NCI-H146 (cell line): ENCODE measurements at places on chromosomes 16 and 17.

GRCh38 chr16:84059946-84060901 lies 17.6 kb upstream of the SLC38A8 start:
- DNase-seq, result no peak

GRCh38 chr16:54160939-54161897 lies 125.4 kb downstream of the IRX3 start:
- no peak for DNase-seq

GRCh38 chr16:79776243-79776847 lies 175.8 kb upstream of the MAF start:
- no peak for DNase-seq

DNA sequence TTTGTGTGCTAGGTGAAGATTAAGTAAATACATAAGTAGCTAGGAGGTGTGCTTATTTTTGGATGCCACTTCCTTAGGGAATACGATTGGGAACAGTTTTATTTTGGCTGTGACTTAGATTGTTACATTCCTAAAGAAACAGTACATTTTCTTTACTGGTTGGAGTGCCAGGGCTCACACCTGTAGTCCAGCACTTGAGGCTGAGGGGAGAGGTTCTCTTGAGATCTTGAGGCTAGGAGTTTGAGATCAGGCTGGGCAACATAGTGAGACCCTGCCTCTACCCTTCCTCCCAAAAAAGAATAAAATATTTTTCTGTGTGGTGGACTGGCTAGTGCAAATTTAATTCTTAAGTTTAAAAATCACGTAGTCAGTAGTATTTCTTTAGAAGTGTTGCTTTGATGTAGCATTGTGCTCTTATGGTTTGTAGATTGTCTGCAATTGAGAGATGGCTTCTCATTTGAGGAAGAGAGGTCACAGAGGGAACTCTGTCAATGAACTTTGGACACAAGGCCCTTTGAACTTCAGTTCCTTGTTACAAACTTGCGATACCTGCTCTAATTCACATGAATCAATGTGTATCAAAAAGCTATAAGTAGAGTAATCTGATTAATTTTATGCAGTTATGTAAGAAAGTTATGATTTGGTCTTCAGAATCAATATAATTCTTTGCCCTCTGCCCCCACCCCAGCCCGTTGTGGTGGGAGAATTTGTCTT lies 7.1 kb downstream of the HAPSTR1 start:
- DNase-seq, result no peak

- no peak for DNase-seq
These were observed 47.7 kb upstream of the DOC2B start for GRCh38 chr17:228951-229708.

- DNase-seq, result no peak
These were observed 276.4 kb upstream of the PSMD7 start for GRCh38 chr16:74020095-74020670.

DNA sequence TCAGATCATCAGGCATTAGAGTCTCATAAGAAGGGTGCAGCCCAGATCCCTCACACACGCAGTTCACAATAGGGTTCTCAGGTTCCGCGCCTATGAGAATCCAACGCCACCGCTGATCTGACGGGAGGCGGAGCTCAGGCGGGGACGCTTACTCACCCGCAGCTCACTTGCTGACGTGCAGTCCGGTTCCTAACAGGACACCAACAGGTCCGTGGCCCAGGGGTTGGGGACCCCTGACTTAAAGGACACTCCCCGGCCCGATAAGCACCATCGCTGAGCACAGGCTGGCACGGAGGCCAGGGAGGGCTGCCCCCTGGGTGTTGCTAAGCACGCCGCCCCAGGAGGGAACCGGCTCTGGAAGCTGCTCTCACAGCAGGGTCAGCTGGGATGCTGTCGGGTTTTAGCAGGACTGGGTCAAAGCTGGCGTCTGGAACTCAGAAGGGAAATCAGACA lies 30.1 kb upstream of the BAHCC1 start:
- DNase-seq, result peak; percentile 60

GRCh38 chr16:67731071-67731752 lies 12.1 kb upstream of the GFOD2 start:
- no peak for DNase-seq

- no peak for DNase-seq
These were observed 43.2 kb downstream of the AXIN2 start for GRCh38 chr17:65518256-65518655.

- peak; percentile 61 for DNase-seq
These were observed 23.2 kb upstream of the NTN1 start for GRCh38 chr17:8997994-8998628.

- peak; percentile 63 for DNase-seq
These were observed 12.5 kb upstream of the RHBDL3 start for GRCh38 chr17:32253117-32253611.

DNA sequence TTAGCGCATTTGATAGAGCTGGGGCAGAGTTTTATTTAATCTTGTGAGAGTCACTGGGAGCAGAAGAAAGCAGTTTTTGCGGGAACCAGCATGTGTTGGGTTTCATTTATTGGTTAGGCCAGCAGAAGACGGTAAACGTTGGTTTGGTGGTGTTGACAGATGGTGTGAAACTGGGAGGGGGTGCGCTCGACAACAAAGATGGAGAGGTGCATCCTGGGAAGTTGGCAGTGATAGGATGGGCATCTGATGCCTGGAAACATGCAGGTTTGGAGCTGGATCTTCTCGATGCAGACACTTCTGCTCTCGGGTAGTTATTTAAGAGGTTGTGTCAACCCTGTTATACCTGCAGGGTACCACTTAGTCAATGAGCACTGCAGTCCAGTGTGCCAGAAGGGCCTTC lies 24.9 kb upstream of the CLEC18A start:
- no peak for DNase-seq

DNA sequence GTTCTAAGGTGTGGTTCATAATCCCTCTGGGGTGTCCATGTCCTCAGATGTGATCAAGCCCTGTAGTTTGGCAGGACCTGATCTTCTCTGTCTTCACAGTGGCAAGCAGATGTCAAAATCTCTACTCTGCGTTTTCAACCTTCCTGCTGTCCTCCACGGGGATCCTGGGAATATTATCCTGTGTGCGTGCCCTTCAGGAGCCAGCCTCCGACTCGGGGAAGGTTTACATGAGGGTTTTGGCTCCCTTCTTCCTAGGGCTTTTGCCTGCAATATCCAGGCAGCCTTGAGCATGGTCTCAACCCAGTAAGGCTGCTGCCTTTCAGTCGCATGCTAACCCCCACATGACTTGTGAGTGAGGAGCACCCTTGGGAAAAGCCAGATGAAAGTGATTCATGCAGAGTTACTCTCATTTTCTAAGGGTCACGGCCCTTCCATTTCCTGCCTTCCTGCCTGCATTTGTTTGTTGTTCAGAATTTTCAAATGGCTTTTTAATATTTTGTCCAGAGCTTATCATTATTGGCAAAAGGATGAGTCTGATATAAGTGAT lies 202.2 kb upstream of the CHMP6 start:
- DNase-seq, result no peak
